ENCODE measurements at places on chromosomes 3 and 15. TPM values are rescaled to one million over a fixed set of nuclear protein-coding genes. Genes with fewer than 3 reads are reported as not detected.

- DNase-seq: no peak
Measured at GRCh38 chr3:13851997-13852637, 27.8 kb downstream of the WNT7A start.

- no peak for DNase-seq
Measured at GRCh38 chr15:94305133-94305532, 73.8 kb downstream of the MCTP2 start.

DNA sequence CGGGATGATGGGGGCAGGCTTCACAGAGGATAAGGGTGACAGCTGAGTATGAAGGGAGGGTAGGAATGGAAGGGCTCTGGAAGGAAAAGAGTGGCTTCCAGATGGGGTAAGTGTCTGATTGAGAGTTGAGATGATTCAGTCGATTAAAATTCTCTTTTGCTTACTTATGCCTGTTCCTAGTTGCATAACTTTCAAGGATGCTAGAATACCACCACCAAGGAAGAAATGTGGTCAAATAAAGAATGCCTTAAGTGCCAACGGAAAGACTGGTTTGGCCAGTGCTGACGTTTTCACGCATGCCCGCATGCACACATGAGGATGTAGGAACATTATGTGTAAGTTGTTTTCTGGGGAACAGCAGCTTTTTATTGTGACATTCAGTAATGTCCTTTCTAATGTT lies 263.4 kb upstream of the WNT5A start:
- no peak for DNase-seq

DNA sequence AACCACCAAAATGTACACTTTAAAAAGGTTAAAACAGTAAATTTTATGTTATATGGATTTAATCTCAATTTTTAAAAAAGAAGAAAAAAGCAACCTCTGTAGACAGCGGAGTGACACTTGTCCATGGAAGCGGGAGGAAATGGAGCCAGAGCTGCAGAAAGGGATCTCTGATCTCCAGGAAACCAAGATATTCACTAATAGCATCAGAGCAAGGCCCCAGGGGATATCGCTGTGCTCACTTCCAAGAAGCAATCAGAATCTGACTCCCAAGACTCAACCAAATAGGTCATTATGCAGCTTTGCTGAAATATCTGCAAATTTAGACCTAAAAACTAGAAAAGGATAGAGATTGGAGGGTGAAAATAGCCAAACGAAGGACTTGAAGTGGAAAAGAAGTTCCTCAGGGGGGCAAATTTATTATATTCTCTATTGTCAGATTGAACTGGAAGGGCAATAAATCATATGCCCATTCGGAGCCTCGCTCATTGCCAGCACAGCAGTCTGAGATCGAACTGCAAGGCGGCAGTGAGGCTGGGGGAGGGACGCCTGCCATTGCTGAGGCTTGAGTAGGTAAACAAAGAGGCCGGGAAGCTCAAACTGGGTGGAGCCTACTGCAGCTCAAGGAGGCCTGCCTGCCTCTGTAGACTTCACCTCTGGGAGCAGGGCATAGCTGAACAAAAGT lies 62.0 kb upstream of the ATP2C1 start:
- DNase-seq: no peak

GRCh38 chr3:145058483-145058882 lies 1086.9 kb downstream of the DIPK2A start:
- no peak for DNase-seq

GRCh38 chr3:52162250-52162872 lies 8.1 kb upstream of the POC1A start:
- no peak for DNase-seq

DNA sequence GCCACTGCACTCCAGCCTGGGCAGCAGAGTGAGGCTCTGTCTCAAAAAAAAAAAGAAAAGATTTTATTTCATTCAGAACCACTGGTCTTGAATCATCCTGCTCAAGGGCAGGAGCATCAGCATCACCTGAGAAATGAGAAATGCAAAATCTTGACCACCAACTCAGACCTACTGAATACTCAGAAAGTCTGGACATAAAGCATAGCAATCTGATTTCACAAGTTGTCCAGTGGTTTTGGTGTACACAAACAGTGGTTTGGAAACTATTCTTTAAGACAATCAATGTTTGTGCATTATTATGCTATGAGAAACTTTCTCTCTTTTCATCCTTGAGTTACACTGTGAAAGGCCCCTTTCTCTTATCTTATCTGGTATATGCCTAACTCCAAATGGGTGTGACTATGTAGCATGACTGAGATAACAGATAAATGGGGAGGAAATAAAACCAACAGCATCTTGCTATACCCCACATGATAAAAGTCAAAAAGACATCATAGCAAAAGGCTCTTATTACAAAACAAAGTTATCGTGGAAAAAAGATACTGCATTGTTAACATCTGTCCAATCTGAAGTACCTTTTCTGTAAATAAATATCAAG lies 174.2 kb upstream of the STT3B start:
- DNase-seq: no peak

DNA sequence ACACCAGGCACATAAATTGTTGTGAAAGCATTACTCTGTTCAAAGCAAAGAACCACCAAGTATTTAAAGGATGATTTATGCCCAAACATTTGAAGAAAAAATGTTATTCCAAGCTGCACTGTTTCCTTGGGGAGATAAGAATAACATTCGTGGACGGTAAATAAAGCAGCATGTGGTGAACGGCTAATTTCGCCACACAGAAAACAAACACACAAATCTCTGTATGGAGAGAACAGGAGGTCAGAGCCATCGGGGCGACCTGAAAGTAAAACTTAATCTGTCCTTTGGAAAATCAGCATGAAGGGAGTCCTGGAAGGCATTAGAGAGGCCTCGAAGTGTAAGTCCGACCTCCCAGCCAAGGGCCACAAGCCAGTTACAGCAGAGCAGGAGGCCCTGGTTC lies 27.1 kb upstream of the GABRG3 start:
- no peak for DNase-seq

DNA sequence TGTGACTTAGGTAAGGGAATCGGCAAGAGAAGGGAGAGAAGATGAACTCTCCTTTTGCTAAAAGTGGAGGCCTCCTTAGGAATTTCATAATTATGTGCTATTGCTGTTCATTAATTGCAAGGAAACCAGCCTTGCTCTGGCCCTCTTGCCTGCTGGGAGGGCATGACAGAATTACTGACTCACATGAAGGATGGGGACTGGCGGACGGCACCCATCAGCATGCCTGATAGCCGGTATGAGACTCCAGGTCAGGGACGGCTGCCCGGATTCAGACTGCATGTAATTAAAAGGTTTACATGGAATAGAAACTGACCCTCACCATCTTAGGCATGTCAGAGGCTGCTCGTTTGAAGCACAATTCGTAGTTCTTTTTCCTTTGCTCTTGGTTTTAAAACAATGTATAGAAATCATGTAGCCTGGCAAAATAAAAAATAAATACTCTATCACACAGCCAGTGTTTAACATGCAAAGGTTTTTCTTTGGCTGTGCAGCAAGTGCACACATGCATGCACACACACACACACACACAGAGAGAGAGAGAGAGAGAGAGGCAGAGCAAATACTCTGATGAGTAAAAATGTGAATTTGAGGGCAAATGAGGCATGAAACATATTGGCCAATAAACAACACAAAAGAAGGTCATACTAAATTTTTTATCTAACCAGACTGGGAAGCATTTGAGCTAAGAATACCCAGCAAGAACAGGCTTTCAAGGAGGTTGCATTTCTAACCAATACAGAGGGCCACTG lies 82.7 kb downstream of the FOXB1 start:
- no peak for DNase-seq

DNA sequence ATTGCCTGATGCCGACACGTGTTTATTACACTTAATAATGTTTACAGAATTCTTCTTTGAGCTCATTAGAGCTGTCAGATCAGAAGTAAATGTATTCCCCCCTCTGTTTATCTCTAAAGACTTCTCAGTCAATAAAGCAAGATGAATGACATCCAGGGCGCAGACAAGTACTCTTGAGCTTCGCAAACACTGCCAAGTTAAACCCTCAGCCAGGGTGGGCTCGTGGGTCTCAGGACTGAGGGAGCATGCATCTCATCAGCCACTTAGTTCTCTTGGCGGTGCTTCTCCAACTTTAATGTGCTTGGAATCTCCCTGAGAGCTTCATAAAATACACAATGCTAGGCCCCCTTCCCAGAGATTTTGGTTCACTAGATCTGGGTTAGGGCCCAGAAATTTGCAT lies 333.9 kb upstream of the THRB start:
- DNase-seq: no peak

DNA sequence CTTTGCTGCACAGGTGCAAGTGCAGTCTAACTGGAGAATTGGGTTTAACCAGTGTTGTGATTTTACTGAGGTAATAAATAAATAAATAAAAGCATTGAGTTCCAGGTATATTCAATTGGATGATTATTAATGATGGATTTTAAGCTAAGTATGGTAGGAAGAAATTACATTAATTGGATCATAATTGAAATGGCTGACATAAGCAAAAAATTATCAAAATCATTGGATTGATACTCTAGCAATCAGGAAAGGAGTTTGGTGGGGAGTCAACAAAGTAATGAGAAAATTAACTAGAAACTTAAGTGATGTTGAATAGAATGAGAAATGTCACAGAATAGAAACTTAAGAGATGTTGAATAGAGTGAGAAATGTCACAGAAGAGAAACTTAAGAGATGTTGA lies 981.9 kb downstream of the SI start:
- DNase-seq: no peak

GRCh38 chr3:133289322-133289721 lies 110.5 kb upstream of the BFSP2 start:
- DNase-seq: no peak

- no peak for DNase-seq
Measured at GRCh38 chr15:77037388-77038209, 33.3 kb downstream of the TSPAN3 start.

- DNase-seq: no peak
Measured at GRCh38 chr15:38674448-38674847, 109.8 kb upstream of the RASGRP1 start.

DNA sequence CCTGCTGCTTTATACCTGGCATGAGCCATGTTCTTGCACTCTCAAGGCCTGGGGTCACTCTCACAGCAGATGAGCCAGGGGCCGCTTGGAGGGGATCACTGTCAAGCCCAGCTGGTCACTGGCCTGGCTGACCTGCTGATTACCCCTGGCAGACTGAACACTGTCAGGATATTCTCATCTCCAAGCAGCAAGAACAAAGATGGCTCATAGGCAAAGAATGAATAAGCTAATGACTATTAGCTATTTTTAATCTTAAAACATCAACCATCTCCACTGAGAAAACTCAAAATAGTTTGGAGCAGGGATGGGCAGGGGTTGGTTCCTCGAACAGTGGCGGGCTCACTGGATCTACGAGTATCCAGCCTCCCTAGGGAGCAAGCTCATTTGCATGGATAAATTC lies 64.4 kb upstream of the ACAN start:
- DNase-seq: no peak

DNA sequence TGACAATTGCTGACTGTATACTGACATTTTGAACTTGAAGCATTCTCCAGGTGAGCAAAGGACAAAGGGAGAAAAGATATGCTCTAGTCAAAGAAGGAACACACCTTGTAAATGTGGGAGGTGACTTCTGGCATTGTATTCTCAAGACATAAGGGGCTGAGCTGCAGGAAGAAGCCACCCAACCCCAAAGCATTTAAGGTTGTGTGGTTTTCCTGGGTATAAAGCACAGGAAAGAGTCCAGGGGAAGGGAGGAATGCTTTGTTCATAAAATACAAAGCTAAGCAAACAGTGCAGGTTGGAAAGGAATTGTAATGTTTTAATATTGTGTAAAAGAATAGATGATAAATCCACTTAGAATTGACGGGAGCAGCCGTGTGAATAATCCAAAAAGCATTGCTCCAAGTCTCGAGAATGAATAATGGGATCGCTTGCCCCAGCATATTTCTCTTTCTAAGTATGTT lies 102.4 kb upstream of the LRIG1 start:
- DNase-seq: no peak

GRCh38 chr3:52915294-52915693 lies 17.9 kb upstream of the STIMATE start:
- DNase-seq: no peak

- DNase-seq: peak; percentile 71
Measured at GRCh38 chr3:9503283-9503682, 50.3 kb downstream of the LHFPL4 start.

DNA sequence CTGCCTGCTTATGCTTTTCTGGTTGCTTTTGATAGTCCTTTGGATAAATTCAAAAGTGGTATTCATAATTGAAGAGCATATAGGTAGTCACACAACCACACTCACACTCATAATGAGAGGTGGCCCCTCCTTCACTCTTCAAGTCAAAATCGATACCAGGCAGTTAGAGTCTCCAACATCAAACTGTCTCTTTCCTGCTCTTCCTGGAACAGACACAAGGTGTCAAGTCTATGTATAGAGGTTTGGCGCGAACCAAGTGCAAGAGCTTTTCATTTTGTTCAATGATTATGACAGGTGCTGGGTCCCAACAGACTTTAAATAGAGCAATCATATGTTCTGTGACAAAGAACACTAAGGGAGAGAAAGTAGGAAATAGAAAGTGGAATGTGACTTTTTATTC lies 29.9 kb upstream of the RGMA start:
- no peak for DNase-seq

DNA sequence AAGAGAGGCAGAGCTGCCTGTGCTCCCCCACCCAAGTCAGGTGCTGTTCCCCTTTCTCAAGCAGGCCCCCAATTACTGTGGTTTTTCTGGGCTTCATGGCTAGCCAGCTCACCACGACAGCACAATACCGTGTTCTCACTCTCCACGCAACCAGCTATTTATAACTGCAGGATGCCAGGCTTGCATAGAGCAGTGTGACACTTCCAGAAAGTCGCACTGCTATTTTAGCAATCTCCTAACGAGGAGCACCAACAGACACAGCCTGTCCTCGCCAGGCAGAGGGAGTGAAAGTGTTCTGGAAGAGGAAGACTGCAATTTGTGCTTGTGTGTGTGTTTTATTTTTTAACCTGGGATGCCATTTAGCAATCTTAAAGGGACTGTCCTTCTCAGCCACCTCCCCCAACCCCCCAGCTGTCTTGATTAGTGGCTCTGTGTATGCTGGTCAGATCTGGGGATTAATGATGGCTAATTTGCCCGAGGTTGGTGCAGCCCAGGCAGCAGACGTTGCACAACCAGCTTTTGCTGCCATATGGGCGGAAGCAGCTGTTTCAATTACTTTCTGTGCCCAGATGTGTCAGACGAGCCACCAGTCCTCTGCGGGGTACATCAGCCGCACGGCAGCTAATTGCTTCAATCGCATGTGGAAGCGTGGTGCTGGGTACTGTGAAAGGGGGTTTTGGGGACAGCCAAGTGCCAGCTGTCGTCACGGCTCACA lies 268.0 kb upstream of the ARRDC4 start:
- no peak for DNase-seq

Gene LYZL4
- total RNA-seq: not detected

Gene C15orf62
- 0.10 TPM for total RNA-seq

Gene ARNT2
- 3.0 TPM for total RNA-seq

Gene GPR156
- 0.15 TPM for total RNA-seq

Gene ARHGEF26
- total RNA-seq: 7.2 TPM

Gene GREM1
- 0.66 TPM for total RNA-seq

Gene SLC6A1
- total RNA-seq: not detected

Gene SUMF1
- total RNA-seq: 26.6 TPM

Gene LSMEM2
- not detected for total RNA-seq

Gene FAM107A
- total RNA-seq: not detected

Gene ZNF660
- not detected for total RNA-seq

Gene GNAI2
- total RNA-seq: 170 TPM

Data from HCT116 (cell line).